ENCODE measurements at places on chromosomes 7 and 10.

DNA sequence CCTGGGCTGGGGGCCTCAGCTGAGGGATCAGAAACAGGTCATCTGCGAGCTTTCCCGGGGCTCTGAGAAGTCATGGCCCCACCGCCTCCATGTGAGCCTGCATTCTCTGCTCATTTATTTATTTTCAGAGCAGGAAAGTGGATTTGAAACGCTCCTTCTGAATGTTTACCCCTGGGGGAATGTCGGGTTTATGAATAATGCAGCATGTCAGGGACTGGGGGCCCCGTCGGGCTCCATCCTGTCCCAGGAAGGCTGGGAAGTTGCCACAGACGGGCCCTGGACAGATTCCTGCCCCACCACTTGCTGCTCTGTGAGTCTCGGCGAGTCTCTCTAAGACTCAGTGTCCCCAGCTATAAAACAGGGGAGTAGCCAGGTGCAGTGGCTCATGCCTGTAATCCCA is 11.9 kb upstream of the GTF2IRD1 start:
- DNase-seq: no peak

- no peak for DNase-seq
These were observed 37.8 kb downstream of the PODXL start for GRCh38 chr7:131518626-131519025.

DNA sequence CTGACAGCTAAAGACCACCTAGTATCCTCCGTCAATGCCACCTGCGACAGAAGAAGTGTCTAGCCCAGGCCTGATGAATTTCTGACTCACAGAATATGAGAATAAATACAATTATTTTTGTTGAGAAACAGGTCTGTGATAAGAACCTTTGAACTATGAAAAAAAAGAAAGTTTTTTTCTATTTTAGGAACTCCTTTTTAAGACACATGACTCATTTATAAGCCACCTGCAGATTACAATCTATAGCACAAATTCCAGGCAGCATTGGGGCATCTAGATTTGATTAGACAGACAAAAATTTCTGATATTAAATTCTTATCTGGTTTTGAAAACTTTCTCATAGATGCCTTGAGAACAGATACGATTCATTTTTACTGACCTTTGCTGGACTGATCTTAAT is 256.7 kb upstream of the LYZL1 start:
- DNase-seq: no peak

- no peak for DNase-seq
These were observed 516.4 kb upstream of the ZMIZ1 start for GRCh38 chr10:78552261-78552811.

DNA sequence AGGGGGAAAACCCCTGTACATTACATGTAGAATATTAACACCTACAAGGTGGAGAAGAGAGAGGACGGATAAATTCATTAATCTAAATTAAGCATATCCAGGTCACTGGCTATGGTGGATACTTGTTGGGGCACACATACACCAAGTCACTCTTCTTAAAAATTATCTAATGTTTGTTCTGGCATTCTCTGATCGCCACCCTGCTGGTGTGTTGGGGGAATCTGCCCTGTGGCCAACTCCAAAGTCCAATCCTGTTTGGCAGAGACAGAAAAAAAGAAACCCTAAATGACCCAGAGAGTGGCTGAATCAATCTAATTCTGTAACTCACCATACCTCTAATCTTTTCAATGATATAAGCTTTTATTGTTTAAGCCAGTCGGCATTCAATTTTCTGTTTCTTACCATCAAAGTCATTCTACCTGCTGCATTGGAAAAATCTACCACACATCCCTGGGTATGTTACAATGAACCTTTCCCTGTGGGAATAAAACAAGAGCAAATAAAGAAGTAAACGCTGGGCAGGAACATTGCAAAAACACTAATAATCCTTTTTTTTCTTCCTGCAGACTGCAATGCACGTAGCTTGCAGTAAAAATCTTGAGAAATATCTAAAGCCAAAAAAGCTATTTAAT is 34.2 kb downstream of the ELMO1 start:
- DNase-seq: no peak

DNA sequence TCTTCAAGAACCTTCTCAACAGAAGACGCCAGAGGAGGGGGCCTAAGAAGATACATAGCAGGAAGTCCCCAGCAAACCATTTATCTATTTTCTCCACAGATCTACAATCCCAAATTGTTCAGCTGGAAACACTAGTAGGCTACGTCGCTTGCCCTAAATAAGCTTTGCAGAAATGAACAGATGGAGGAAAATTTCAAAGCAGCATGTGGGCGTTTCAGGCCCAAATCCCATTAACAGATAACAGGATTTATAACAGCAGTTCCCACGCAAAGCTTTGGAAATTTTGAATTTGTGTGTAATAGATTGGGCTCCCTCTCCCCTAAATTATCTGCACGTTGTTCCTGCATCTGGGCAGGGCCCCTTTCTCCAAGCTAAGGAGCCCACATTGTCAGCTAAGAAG is 60.6 kb upstream of the FRMD4A start:
- no peak for DNase-seq

DNA sequence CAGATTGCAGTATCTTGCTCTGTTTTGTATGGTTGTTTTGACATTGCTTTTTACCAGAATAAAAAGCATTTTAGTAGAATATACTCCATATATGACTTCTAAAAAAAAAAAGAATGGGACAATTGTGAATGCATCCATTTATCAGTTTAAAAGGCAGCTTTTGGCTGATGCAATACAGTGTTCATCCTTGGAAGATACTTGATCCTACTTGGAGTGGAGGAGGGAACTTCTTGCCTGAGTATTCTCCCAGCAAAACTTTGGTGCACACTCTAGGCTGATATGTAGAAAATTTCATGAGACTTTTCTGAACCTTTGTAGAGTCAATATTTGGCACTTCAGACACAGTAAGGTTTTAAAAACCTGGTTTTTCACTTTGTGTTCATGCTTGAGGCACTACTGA is 40.2 kb downstream of the WDR11 start:
- DNase-seq: no peak

GRCh38 chr10:120555842-120556532 is 99.0 kb downstream of the PLPP4 start:
- no peak for DNase-seq

DNA sequence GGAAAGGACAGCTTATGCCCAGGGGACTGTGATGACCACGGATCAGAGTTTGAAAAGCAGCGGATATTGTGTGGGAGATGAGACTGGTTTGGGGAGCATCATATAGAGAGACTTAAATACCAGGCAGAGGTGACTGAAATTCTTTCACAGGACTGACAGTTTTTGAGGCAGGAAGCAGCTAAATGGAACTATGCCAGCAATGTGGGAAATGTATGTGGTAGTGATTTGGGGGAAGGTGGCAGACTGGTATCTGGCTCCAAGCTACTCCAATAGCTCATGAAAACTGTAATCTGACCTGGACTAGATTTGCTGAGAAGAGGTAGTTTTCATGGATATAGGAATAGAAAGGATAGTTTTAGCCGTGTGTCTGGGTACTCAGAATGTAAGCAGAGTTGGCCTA is 592.6 kb downstream of the REEP3 start:
- DNase-seq: no peak

GRCh38 chr10:20040012-20040411 is 223.8 kb downstream of the PLXDC2 start:
- DNase-seq: no peak

- no peak for DNase-seq
These were observed 42.2 kb upstream of the TUBB8 start for GRCh38 chr10:91313-91712.

- DNase-seq: no peak
These were observed 35.2 kb downstream of the CAMK2B start for GRCh38 chr7:44290252-44290620.

DNA sequence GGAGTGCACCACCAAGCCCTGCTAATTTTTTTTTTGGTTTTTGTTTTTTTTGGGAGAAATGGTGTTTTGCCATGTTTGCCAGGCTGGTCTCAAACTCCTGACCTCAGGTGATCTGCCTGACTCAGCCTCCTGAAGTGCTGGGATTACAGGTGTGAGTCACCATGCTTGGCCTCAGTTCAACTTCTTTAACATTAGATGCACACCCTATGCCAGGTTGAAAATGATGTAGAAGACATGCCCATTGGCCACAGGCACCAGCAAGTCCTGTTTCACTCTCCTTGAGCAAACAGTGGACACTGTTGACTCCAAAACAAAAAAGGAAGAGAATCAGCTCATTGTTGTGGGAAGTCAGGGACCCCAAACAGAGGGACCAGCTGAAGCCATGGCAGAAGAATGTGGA is 1205.3 kb downstream of the REEP3 start:
- DNase-seq: no peak

GRCh38 chr10:66746711-66747110 is 179.1 kb upstream of the LRRTM3 start:
- DNase-seq: no peak

- DNase-seq: no peak
These were observed 82.4 kb downstream of the THSD7A start for GRCh38 chr7:11749629-11750028.

DNA sequence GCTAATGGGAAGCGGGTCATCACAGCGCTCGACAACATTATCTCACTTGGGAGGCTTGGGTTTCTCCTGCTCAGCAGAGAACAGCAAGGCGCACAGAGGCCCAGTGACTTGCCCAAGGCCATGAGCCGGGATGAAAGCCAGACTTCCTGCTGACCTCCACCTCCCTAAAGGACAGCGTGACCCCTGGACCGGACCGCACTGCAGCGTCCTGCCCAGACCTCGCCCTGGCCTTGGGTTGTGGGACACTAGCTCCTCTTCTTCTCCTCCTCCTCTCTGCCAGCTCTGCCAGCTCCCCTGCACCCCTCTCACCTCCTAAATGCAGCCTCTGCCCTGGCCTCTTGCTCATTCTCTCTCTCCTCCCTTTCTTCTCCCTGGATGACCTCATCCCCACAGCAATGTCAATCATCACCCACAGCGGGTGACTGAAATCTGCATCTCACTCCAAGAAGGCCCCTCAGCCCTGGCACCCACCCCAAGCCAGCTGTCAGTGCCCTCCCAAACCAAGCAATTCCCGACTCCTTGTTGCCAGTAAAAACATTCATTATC is 19.4 kb downstream of the SPOCK2 start:
- DNase-seq: no peak

GRCh38 chr10:15352836-15353235 is 18.3 kb downstream of the FAM171A1 start:
- no peak for DNase-seq

GRCh38 chr7:24419511-24419910 is 135.5 kb downstream of the NPY start:
- no peak for DNase-seq

GRCh38 chr10:117718986-117719920 is 176.7 kb downstream of the EMX2 start:
- no peak for DNase-seq

- no peak for DNase-seq
These were observed 587.6 kb upstream of the NRP1 start for GRCh38 chr10:33921970-33922605.

DNA sequence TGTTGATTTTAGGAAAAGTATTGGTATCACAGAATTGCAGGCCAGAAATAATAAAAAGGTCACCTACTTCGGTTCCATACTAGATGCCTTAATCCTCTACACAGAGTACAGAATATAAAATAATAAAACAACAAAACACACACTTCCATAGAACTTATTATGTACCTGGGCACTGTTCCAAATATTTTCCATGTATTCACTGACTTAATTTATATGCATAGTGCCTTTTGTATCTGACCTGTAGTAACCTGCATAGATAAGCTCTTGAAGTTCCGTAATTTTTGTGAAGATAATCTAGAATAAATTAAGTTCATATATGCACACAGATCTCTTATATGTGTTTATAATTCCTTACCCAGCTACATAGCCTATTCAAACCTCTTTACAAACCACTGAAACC is 78.3 kb downstream of the RAPGEF5 start:
- no peak for DNase-seq

GRCh38 chr10:113130014-113130641 is 180.1 kb downstream of the TCF7L2 start:
- DNase-seq: no peak

DNA sequence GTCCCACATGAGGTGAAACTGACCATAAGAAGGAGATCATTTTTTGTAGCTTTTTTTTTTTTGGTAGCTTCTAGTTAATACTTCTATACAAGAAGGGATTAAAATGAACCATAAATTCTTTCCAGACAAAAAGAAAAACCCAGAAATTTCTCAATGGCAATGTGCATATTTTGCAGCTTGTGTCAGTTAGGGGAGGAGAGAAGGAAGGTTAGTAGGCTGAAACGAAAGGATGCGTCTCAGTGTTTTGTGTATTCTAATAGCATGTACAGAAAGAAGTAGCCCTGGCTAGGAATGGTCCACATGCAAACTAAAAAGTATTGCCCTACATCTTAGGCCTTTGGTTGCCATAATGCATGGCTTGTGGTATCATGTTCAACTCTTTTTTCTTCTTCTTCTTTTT is 90.6 kb downstream of the CACNB2 start:
- DNase-seq: no peak

Measured in non-pigmented ciliary epithelial cell (primary cell).